ENCODE measurements at places on chromosomes 12 and 14.

DNA sequence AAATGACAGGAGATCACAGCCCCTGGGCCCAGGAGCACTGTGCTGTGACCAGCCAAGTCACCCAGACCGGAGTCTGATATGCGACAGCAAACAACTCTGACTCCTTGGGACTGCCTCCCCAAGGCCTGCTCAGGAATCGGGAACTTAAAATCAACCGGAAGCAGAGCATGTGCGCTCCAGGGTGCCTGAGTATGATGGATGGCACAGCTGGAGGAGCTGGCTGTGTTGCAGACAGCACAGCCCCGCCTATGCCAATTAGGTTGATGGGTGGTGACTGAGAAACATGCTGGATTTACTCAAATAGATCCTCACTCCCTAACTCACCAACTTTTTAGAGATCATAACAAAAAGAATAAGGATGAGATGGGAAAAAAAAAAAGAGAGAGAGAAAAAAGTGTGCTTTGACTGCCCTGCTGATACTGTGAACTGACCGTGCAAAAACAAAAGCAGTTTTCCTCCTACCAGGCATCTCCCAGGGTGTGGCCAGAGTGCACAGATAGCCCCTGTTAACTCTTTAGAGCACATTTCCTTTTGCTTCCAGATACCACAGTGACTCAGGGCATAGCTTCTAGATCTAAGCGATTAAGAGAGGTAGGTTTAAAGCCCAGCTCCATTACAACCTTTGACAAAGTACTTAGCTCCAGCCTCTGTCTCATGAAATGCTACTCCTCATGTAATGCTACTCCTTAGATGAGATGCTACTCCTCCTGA is 27.4 kb upstream of the STON2 start:
- DNase-seq, result peak; percentile 20

DNA sequence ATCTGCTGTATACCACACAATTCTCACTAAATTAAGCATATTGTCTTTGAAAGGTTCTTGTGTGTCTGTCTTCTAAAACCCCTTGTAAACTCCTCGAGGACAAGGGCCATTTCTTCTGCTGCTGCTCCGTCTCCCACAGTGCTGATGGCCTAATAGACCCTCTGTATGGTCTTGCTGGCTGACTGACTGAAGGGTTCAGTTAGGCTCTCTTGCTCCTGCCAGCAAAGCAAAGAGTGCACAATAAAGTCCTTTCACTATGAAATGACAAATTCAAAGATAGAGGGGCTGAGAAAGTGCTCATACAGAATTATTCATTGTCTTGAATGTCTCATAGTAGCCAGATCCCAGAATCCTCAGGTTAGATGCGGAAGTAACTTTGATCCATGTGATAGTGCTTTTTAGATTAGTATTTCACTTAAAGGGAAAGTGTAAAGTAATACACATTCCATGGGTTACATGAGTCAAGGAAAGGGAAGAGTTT is 14.2 kb upstream of the RIOX1 start:
- no peak for DNase-seq

GRCh38 chr14:104516906-104517305 is 62.7 kb upstream of the C14orf180 start:
- DNase-seq, result no peak

DNA sequence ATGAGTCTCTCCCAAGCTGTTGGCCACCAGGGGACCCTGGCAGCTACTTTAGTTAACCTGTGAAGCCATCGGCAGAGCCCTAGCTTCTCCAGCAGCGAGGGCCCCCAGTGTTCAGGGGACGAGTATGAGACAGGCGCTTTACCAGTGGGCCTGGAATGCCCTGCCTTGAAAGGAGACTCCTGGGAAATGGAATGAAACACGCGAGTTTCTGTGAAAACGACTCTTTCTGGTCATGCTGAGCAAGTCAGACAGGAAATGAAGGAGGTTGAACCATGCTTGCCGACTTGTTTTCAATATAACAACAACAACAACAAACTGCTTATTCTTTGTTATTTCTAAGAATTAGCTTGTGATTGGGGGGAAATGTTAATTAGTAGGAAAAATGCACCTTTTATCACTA is 42.9 kb downstream of the SFSWAP start:
- no peak for DNase-seq

DNA sequence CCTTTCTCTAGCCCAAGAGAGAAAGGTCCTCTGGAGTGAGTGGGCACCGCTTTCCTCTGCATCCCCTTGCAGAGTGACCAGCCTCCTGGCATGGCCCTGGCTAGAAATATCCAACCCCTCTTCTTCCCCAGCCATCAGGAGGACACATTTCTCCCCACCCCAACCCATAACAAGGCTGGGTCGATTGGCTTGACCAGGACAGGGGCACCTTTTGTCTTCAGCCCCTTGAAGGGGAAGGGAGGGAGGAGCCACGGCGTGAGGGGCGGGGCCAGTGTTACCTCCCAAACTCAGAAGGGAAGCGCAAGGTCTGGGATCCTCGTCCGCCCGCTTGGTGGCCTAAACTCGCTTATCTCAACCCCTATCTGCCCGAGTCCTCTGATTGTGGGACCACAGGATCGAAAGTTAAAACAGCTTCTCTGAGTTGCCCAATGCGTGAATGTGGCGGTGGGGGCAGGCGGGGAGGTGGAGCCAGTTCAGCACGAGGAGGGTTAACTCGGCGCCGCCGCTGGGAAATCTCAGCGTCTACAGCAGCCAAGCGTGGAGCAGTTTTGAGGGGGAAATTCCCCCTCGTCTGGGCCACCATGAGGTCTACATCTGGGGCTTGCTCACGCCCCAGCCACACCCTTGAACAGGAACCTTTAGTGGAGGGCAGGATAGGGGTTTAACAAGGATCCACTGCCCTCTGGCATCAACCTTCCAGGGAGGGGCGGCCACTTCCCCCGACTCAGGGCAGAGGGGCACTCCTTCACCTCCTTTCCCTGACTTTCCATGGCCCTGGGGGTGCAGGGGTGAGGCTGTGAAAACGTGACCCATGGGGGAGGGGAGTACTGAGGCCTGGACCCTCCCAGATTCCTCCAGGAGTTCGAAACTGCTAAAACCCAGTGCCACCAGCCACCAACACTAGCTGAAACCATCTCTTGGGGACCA is 795 bp downstream of the STAT6 start:
- no peak for DNase-seq

DNA sequence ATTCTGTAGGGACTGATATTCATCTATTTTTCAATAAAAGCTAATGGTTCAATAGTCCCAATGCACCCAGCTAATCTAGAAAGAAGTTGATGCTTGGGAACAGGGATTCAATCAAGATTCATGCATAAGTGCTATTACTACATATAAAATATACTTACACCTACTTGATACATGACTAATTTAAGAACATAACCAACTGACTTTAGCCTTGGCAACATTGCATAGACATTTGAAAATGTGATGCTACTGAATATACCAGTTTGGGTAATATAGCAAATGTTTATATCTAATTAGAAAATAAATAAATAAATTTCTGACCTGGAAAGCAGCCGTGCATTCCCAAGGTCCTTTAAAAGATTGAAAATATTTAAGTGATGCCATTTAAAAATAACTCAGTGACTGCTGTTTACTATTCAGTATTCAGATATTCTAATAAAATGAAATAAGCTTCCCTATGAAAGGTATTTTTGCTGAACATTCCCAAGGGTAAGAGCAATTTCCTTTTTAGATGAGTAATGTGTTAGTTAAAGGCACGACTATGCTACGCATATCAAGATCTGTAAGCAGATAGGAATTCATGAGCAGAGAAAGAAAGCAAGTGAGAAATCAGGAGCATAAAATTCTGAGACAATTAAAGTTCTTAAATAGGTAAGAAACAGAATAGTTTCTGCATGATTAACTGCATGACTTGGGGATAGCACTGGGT is 160.6 kb upstream of the SYT1 start:
- DNase-seq, result no peak

GRCh38 chr12:31710021-31710818 is 18.6 kb downstream of the AMN1 start:
- no peak for DNase-seq

GRCh38 chr12:70252832-70253231 is 9.6 kb downstream of the CNOT2 start:
- no peak for DNase-seq

DNA sequence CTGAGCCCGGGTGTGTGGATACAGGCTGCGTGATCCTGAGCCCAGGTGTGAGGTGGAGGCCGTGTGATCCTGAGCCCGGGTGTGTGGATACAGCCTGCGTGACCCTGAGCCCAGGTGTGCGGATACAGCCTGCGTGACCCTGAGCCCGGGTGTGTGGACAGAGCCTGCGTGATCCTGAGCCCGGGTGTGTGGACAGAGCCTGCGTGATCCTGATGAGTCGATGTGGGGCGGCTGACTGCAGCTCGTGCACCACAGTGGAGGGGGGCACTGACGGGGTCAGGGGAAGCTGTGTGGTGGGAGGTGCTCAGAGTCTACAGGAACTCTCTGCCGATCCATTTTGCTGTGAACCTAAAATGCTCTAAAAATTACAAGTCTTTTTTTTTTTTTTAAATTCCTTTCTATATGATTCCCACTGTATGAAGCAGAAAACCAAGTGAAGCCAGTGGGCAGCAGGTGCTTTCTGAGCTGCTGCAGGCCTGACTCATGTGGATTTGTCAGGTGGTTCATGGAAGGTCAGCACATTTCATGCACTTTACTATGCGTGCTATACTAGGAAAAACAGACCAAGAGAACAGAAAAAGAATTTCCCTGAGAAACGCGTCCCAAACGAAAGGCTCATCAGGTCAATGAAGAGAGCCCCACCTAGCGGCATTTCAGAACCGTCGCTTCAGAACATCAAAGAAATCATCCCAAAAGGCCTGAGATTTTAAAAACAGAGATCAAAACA is 19.3 kb downstream of the BRF1 start:
- DNase-seq, result peak; percentile 21

- no peak for DNase-seq
These were observed 49.8 kb upstream of the ANO6 start for GRCh38 chr12:45166056-45166455.

DNA sequence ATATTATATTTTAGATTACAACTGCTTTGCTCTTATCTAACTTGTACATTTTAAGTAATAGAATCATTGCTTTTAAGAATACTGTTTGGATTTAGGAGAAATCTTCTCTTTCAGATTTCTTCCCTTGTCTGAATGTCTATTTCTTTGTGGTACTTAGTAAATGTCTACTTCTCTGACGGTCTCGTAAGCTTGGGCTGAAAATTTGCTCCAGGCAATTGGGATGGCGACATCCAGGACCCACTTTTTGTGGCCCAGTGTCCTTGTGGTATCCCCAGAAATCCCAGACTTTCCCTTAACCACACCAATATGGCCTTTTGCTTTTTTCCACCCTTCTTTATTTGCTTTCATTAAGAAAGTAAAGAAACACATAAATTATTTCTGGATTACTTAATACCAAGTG is 24.0 kb upstream of the CCER1 start:
- DNase-seq, result no peak

- DNase-seq, result no peak
These were observed 34.4 kb downstream of the RAD52 start for GRCh38 chr12:915090-915489.

DNA sequence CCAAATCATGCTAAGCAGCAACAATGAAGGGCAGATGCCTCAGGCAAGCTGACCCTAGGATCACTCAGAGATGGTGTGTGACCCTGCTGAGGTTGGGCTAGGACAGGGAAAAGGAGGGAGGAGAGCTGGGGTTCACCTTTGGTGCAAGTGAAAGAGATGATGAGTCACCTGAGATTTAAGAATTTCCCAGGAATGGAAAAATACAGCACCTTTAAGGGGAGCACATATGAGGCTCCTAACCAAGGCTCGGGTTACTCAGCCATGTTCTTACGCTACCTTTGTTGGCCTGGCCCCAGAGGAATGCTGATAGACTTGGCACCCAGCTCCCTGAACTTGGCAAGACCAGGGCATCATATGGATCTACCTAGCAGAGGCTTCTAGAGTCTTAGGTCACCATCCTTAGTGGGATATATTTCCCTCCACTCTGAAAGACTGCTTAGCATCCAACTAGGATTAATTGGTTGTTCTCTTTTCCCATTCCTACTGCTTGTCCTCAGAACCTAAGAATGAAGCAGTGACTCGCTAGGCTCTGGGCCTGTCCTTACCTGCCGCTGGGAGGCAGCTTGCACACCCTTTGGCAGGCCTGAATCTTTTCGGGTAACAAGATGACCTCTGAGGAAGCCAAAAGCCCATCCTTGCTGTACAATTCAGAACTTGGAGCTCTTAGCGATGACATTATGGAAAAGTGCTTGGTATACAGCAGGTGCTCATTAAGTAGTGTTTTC is 4.0 kb upstream of the NAA25 start:
- no peak for DNase-seq

DNA sequence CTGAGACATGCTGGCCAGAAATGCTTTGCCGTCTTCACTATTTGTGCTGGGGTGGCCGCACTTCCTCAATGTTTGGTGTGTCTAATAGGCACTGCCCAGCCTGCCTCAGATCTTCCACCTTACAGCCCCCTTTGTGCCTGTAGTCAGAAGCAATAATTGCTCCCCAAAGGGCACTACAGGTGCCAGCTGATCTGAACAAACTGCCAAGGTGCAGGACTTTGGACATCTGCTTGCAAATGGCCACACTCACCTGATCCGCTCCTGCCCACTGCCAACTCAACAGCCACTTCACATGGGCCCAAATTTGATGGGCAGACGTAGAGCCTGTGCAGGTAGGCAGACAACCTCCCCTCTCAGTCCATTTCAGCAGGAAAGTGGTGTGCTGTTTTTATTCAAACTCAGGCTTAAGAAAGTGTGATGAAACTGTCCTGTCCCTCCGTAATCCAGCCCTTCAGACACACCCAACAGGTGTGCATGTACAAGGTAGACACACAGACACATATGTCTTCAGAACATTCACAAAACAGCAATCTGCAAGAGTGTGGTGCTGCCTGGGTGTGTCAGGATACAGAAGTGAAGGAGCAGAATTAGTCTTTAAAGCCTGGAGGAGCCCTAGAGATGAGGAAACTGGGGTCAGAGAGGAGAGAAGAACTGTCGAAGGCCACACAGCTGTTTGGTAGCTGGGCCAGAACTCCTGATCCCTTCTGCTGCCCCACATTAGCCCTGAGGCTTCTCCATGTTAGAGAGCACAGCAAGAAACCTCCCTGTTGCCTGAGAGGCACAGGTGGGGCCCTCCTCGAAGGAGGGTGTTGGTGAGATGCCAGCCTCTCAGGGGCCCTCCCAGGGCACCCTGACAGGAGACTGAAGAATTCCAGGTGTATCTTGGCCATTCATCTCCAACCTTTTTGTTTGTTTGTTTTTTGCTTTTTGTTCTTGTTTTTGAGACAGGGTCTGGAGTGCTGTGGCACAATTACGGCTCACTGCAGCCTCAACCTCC is 4.4 kb upstream of the KRT75 start:
- DNase-seq, result no peak

GRCh38 chr12:84455598-84455997 is 457.0 kb downstream of the SLC6A15 start:
- DNase-seq, result no peak

- peak; percentile 33 for DNase-seq
These were observed 884 bp downstream of the CAPRIN2 start for GRCh38 chr12:30753751-30754382.

GRCh38 chr14:76168531-76168930 is 16.8 kb downstream of the GPATCH2L start:
- DNase-seq, result no peak

DNA sequence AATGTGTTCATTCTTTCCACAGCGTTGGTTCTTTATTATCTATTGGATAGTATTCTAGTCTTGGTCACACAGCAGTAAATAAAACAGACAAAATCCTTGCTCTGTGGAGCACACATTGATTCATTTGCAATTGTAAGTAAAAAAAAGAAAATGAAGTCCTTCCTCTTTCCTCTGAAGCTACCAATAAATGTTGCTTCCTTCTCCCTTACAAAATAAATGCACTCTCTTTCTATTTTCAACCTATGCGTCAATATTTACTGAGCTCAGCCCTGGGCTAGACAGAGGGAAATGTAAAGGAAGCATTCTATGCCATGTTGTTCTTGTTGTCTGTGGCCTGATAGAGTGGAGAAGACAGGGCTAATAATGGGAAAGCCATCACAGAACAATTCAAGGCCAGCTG is 2.9 kb downstream of the ABHD12B start:
- DNase-seq, result no peak
